ENCODE measurements at places on chromosomes 5 and 9.

DNA sequence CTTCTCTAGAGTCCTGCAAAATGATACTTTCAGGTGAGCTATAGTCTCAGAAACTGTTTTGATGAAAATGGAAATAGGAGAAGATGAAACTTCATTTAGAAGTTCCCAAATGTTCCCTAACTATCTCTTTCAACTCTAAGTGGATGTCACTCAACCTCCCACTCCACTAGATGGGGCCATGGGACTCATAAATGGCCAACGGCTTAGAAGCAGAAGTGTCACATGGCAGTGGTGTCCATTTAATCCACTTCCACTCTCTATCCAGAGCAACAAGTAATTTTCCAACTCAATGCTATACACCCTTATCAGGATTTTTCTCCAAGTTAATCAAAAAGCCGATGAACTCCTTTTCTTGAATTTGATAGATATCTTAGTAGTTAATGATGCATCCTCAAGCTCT, 295.7 kb downstream of the EDIL3 start:
- DNase-seq: no peak

GRCh38 chr5:38535248-38535750, 21.1 kb downstream of the LIFR start:
- no peak for DNase-seq

GRCh38 chr9:108743416-108743815, 112.4 kb downstream of the ACTL7B start:
- DNase-seq: no peak

DNA sequence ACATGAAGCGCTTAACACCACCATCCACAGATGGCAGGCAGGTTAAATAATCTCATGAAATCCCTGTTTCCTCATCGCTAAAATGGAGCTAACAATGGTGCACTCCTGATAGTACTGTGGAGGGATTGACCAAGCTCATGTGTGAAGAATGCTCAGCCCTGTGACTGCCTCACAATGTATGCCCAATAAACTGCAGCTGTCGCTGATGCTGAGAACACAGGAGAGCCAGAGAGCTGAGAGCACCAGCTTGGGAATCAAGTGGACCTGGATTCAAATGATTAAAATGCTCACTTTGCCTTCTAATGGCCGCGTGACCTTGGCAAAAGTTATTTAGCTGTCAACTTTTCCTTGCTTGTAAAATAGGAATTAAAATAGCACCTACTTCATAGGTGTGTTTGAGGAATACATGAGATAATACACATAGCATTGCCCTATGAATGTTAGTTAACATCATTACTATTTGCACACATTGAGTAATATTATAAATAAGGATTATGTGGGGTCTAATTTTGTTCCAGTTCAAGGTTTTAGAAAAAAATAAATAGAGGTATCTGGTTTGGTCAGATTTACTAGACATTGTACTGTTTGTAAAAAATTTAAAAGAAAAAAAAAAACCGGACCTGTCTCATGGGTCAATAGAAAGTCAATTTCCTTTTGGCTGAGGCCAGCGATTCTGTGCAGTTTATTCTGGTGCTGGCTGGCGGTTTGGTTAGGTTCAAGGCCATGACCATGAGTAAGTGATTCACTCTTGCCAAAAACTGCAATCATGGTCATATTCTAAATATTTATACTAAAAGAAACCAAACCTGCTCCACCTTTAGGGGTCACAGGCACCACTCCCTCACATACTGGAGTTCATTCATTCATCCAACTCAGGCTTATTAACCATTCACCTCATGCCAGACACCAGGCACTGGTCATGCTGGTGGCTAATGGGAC, 101.3 kb downstream of the SH3TC2 start:
- DNase-seq: no peak

GRCh38 chr5:6404129-6404528, 25.8 kb upstream of the MED10 start:
- no peak for DNase-seq

DNA sequence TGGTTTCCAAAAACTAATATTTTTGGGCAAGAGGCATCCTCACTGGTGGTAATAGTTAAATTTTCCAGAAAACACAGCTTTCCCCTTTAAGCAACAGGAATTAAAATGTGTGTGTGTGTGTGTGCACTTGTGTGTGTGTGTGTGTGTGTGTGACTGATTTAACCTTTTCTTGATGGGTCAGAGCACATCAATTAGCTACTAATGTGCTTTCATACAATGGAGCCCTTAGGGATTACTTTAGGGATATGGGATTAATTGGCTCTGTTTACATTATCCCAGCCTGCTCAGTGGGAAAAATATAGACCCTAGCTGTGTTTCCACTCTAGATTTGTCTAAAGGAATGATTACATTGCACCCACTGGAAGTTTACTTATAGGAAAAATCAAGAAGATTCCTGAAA, 6.5 kb downstream of the PLCXD3 start:
- DNase-seq: no peak

DNA sequence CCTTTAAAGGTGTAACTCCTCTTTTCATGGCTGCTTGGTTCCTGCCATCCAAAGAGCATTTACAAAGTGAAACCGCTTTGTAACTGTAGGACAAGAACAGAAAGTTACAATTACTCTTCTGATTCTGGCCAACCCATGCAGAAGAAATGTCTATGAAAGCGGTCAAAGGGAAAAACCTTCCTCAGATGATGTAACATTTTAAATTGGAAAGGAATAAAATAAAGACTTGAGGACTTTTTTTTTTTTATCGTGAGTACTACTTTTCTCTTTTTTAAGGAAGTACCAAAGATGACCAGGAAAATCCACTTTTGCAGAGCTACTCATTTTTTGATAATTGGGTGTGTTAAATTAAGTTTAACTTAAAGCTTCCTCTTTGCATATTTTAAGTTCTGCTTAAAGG, 13.0 kb upstream of the C9orf72 start:
- DNase-seq: no peak

GRCh38 chr9:684941-685340, 156.6 kb upstream of the DMRT1 start:
- no peak for DNase-seq

Data from psoas muscle (tissue), 8 donors.